CD4-positive, alpha-beta T cell treated with Interferon alpha-2 for 1 hour (primary cell): ENCODE measurements at places on chromosomes 13 and 19.

DNA sequence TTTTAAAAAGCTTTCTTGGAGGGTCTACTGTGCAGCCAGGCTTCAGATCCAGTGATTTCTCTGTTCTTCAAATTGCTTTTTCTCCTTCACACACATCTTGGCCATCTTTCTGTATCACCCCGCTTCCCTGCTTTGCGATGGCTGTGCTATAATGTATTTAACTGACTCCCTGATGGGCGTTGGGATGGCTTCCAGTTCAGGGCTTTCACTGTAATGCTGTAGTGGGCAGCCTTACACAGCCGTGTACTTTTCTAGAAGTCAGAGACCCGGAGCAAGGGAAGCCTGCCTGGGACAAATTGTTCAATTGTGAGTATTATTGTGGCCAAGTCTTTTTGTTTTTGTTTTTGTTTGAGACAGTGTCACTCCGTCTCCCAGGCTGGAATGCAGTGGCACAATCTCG, 19.4 kb upstream of the PAK4 start:
- DNase-seq: no peak

GRCh38 chr13:103799028-103799427, 732.8 kb upstream of the SLC10A2 start:
- DNase-seq: no peak

DNA sequence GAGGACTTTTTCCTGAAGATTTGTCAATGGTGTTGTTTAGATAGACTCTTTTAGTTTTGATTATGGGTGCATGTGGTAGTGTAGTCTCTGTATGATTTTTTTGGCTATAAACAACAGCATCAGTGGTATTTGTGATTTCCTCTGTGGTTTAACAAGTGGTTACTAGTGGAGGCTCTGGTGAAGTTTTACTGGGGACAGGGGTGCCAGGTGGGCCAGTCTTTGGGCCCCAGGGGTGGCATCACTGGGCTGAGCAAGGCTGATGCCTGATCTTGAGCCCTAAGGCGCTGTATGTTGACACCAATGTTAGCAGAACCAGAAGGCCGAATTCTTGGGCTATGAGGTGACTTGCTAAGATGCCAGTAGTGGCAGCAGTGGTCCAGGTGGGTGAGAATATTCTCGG, 811.4 kb downstream of the DACH1 start:
- no peak for DNase-seq

- DNase-seq: no peak
These were observed 105.9 kb upstream of the GJB6 start for GRCh38 chr13:20337884-20338551.

- no peak for DNase-seq
These were observed 290.1 kb upstream of the TSHZ3 start for GRCh38 chr19:31639306-31639705.

GRCh38 chr13:112161521-112162301, 94.8 kb downstream of the SOX1 start:
- no peak for DNase-seq

- DNase-seq: no peak
These were observed 217.0 kb upstream of the OBI1 start for GRCh38 chr13:78875792-78876580.

DNA sequence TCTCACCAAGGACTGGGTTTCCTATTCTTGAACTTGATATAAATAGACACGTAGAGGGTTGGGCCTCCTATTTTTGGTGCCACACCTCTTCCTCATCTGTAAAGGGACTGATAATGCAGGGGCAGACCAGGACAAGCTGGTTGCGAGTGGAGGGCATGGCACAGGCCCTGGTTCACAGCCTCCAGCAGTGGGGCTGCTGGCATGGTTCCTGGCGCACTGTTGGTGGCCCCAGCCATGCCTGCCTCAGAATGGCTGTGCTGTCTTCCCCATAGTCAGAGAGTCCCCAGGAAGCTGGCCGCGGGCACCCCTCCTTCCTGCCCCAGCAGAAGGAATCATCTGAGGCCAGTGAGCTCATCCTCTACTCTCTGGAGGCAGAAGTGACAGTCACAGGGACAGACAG, 10.5 kb upstream of the OVOL3 start:
- no peak for DNase-seq

DNA sequence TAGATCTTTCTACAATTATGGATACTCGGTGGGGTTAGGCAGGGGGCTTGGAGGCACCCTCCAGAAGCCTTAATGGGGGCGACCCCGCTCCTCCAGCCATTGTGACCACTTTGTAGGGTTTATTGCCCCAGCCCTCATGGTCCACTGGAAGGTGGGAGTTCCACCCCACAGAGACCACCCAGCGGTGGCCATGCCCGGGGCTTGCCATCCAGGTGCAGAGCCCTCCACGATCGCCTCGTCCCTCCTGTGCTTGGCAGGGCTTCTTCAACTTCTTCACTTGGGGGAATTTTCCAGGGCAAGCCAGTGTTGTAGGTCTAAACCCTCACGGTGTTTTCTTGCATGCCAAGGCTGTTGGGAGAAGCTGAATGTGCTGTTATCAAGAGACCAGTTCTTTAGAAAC, 16.1 kb downstream of the ZNF536 start:
- no peak for DNase-seq

DNA sequence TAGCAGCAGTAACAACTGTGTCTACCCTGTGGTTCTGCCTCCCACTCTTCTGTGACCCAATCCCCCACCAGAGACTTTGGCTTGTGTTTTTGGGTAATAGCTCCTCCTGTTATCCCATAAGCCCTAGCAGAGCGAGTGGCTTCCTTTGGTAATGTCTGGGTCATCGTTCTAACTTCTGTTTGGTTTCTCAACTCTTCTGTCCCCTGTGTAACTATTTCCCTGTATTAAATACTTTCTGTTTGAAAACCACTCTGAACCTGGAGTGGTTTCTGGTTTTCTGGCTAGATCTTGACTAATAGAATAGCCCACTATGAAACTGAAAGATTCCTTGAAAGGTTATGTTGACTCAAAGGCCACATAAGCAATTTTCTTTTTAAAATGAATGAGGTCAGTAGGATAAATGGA, 350.0 kb downstream of the DCT start:
- DNase-seq: no peak

GRCh38 chr13:74623761-74624160, 489.6 kb upstream of the KLF12 start:
- no peak for DNase-seq
